ENCODE measurements at places on chromosomes 6 and 20. TPM values are rescaled to one million over a fixed set of nuclear protein-coding genes. Genes with fewer than 3 reads are reported as not detected.

GRCh38 chr20:36501367-36502006, 39.8 kb upstream of the MYL9 start:
- DNase-seq: no peak

DNA sequence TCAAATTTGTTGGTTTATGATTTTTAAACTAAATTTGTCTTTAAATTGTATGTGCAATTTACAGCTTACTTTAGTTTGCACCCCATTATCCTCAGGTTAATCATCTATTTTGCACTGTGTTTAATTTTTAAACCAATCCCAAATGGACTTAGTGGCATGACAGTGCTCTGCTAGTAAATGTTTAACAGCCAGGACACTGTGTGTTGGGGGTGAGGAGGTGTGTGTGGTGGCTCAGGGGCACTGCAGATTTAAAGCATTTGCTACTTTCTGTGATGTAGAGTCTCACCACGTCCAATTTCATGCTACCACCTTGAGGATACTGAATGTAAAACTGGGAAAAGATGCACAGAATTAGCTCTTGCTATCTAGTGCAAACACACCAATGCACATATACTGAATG, 225.7 kb downstream of the HAO1 start:
- no peak for DNase-seq

GRCh38 chr6:62999796-63000195, 211.5 kb upstream of the FKBP1C start:
- DNase-seq: no peak

DNA sequence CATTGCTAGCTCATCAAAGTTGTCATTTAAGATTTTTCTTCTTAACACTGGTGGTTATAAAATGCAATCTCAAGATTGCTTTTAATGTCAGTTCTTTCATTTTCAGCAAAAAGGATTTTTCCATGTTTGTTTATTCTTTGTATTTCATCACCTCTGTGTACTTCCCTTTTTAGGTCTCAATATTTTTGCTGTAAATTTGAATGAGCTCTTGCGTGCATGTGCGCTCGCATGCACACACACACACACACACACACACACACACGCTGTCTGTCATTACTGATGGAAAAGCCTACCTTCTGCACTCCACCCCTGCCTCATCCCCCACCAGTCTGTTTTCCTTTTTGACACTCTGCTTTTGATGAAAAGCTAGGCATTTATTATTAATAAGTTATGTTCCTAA, 85.3 kb upstream of the FYN start:
- DNase-seq: no peak

- no peak for DNase-seq
Measured at GRCh38 chr20:23063581-23063980, 14.1 kb upstream of the THBD start.

GRCh38 chr6:53038141-53038540, 27.1 kb upstream of the FBXO9 start:
- DNase-seq: no peak

- no peak for DNase-seq
Measured at GRCh38 chr6:136732889-136733288, 59.4 kb downstream of the MAP3K5 start.

Gene SNPH
- total RNA-seq: 3.2 TPM

Gene WFDC9
- total RNA-seq: not detected

Gene SYCP2L
- 0.71 TPM for total RNA-seq

Gene SYNGAP1
- total RNA-seq: 70.5 TPM

Gene RAB44
- 0.12 TPM for total RNA-seq
